ENCODE measurements at places on chromosomes 13 and 19.

- peak; percentile 84 for DNase-seq
These were observed 23.1 kb downstream of the LRFN3 start for GRCh38 chr19:35959040-35959967.

DNA sequence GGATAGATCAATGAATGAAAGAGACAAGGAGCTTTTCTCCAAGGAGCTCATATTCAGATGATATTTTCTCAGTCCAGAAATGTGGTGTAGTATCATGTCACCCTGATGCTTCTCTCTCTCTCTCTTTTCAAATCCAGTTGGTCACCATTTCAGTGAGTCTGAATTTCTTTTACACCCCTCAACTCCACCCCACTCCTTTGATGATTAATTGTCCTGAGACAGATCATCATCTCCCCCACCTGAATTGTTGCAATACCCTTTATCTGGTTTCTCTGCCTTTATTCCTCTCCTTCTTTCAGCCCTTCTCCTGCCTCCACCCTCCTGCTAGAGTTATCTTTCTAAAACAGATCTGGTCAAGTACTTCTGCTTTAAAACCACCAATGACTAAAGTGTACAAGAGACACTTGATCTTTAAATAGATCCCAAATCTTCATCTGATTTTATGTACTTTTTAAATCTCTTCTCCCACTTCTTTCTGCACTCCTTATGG is 299.8 kb downstream of the KLF5 start:
- DNase-seq = no peak

DNA sequence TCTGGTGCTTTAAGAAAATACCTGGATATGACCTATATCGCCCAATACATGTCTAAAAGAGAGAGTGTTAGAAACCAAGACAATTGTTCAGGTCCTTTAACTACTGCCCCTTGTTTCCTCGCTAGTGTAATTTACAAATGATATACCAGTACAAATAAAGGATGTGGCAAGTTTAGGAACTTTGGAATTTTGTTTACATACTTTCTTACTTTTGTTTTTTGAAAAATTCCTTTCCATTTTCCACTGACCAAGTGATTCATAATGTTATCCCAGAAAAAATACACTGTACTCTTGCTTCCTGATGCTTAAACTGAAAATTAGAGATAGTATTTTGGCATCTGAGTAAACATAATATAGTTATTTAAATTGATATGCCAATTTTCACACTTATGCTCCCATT is 96.8 kb upstream of the CSNK1A1L start:
- DNase-seq = no peak

DNA sequence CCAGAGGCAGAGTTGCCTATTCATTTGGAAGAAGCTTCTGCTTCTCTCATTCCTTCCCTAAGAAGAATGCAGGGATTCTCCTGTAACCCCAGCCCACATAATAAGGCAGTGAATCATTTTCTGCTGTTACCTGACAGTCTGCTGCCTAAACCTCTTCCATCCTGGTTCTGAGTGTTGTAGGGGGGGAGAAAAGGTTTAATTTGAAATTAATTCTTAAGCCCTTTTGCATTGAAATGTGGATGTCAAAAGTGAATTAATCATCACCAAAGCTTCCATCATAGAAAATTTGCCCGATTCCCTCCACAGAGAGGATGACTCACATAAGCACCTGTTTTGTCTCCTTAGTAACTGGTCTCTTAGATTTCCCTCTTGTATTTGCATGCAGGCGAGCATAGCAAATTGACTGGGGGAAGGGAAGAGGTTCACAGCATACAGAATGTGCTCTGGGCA is 146.7 kb upstream of the FNDC3A start:
- no peak for DNase-seq

DNA sequence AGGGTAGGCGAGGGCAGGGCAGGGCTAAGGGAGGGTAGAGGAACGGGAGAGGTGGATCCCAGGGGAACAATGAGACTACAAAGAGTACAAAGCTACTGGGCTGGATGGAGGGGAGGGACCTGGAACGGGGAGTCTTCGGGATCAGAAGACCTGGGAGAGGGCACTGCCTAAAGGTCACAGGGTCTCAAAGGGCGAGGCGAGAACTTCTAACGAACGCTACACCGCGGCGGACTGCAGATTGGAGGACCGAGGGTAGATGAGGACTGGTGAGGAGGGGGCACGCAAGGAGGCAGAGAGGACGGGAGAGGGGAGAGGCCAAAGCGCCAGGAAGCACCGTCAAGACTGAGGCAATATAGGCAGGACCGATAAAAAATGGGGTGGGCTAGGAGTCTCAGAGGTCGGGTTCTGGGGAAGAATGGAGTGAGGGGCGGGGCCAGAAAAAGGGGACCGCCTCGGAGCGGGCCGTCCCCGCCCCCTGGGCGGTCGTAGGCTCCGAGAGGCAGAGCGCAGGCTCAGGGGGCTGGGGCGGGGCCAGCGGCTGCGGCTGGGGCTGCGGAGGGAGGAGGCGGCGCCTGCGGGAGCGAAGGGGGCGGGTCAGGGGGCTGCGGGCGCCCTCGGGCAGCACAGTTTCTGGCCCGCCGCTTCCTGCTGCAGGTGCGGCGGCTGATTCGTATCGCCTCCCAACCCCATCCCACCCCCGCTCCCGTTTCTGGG is 1.3 kb upstream of the KCNC3 start:
- peak; percentile 88 for DNase-seq

GRCh38 chr13:98173431-98174152 is 3.5 kb downstream of the RNF113B start:
- no peak for DNase-seq

GRCh38 chr19:44957526-44957925 is 2.3 kb downstream of the CLPTM1 start:
- no peak for DNase-seq

GRCh38 chr19:39052243-39052746 is 19.9 kb upstream of the FBXO27 start:
- peak; percentile 75 for DNase-seq

DNA sequence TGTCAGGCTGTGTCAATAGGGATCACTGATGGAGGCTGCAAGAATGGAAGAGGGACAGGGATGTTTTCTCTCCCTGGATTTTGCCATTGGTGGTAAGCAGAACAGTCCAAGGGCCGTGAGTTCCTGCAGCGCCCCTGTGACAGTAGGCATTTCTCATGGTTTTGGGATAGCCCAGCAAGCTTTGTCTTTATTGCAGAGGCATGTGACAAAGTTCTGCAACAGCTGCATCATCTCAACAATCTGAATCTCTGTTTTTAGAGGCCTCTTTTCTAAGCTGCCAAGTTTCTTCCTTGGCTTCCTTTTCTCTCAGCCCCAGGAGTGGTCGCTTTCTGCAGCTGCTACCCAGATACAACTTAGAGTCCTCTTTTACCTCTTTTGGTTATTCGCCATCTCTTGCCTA is 95.7 kb upstream of the TSHZ3 start:
- DNase-seq = no peak

DNA sequence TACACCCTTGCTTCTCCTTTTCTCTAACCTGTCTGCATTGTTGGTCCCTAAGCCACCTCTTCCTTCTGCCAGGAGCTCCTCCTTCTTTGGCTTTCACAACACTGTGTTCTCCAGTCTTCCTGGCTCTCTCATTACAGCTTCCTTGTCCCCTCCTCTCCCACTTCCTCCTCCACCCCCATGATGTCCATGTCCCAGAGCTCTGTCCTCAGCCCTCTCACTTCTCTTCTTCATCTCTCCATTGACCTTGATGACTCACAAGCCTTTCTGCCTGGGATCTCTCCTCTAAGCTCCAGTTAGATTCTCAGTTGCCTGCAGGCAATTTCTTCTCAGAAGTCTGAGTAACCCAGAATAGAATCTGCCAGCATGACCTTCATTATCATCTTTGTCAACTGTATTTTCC is 100.3 kb upstream of the WASF3 start:
- no peak for DNase-seq

DNA sequence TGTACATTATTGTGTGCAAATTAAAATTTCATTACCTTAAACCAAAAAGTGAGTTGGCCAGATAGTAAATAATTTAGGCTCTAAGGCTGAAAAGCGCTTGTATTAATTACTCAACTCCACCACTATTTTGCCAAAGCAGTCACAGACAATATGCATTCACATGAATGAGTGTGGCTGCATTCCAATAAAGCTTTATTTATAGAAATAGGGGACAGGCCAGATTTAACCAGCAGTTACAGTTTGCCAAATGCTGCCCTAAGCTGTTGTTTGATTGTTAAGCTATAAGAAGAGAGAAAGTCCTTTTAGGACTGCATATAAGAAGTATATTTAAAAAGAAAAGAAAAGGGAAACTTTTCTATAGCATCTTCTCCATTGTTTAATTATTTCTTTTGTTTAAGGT is 342.6 kb downstream of the ITGBL1 start:
- no peak for DNase-seq

GRCh38 chr13:49421391-49421790 is 22.5 kb downstream of the CAB39L start:
- DNase-seq = peak; percentile 59

DNA sequence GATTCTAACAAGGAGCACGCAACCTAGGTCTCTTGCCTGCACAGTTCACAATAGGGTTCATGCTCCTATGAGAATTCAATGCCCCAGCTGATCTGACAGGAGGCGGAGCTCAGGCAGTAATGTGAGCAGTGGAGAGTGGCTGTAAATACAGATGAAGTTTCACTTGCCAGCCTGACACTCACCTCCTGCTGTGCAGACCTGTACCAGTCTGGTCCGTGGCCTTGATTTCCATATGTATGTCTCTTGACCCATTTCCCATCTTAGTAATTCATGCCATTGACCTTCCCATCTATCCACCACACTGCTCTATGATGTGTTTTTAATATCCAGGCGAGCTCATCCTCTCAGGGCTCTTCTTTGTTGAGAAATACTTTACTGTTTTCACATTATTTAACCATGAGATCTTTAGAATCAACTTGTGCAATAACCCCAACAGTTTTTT is 95.2 kb downstream of the LRCH1 start:
- DNase-seq = no peak

DNA sequence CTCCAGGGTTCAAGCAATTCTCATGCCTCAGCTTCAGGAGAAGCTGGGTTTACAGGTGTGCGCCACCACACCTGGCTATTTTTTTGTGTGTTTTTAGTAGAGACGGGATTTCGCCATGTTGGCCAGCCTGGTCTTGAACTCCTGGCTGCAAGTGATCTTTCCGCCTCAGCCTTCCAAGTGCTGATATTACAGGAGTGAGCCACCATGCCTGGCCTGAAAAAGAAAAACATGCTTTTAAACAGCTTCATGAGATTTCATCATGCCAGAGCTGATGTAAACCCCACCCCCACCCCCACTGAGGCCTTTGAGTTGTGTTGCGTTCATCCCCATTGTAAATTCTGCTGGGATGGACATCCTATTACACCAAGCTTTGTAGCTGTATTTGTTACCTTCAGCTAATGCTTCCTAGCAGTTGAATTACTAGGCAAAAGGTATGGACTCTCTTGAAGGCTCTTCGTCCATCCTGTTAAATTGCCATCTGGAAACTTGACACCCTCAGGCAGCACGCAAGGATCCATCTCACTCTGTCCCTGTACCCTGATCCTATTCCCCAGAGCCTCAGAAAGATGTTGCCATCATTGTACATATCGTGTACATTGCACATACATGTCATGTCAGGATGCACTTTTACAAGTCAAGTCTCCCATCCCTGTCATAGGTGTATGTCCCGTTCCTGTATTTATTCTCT is 47.3 kb downstream of the NFIX start:
- no peak for DNase-seq

DNA sequence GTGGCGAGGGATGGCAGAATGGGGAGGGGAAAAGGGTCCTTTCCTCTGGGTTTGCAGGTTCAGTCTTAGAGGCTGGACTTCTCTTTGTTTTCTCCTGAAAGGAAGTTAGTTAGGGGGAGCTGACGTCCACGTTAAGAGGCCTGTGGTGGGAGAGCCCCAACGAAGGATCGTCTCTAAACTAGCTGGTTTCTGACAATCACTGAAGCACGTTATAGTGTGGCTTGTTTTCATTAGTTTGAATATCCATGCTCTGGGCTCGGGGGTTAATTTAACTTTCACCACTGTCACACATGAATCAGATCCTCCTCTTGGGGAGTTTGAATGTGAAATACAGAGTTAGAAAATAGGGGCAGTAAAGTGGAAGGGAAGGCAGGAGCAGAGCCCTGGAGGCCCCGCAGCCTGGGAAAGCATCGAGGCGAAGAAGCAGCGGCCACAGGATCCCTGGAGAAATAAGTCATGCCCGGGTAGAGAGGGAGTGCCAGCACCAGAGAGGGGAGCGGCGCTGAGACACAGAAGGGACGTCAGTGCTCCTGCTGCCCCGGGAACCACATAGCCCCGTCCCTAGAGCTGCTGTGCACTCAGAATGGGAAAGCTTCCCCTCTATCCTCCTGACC is 31.1 kb upstream of the AMER2 start:
- no peak for DNase-seq

DNA sequence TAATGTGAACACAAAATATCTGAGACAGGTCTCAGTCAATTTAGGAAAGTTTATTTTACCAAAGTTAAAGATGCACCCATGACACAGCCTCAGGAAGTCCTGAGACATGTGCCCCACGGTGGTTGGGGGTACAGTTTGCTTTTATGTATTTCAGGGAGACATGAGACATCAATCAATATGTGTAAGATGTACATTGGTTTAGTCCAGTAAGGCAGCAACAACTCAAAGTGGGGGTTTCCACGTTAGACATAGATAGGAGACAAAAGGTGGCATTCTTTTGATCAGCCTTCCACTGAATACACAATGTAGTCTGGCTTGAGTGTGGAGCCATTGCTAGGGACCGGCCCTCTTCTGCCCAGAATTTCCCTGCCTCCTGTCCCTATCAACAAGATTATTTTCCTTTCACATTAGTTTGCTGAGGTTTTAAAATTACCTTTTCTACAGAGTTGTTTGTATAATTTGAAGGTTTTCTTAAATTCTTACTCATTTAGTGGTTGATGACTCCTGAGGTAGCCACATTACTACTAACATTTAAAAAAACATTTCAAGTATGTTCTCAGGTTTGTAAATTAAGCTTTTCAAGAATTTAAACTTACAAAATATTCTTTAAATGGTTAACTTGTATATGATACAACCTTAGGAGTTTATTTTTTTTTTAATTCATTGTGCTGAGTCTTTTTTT is 33.2 kb downstream of the RNASEH2B start:
- no peak for DNase-seq

- no peak for DNase-seq
These were observed 11.6 kb downstream of the VSIG10L start for GRCh38 chr19:51330366-51330765.

- no peak for DNase-seq
These were observed 72.2 kb downstream of the KCTD15 start for GRCh38 chr19:33868788-33869412.

- DNase-seq = no peak
These were observed 266.8 kb upstream of the TSHZ3 start for GRCh38 chr19:31616031-31616430.

DNA sequence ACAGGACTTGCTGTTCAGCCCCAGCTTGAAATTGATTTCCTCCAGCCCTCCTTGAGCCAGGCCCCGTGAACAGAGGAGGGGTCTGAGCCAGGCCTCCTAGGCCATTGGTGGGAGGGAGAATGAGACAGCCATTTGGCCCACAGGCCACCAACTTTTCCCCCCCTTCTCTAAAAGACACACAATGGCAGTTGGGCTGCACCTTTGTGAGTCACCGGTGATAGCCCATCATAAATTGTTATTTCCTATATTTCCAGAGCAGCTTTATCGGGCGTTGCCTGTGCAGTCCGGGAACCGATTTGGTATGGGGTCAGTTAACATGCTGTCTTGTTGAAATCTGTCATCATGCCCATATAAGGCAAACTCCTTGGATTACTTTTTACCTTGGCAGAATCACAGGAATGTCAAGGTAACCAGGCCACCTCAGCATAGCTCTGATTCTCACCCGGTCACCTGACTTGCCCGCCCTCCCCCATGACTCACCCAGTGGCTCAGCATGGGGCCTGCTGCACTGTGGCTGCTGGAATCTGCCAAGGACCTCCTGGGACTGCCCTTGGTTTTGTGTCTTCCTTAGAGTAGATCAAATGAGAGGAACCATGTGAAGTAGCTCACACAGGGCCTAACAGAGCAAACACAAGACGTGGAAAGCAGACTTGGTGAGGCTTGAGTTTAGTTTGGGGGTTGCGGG is 36.1 kb downstream of the ACTN4 start:
- DNase-seq = peak; percentile 71

All from suppressor macrophage (primary cell).